AG09319 (cell line): ENCODE measurements at places on chromosomes 6 and 20.

GRCh38 chr6:30213957-30214656, 901 bp upstream of the TRIM26 start:
- no peak for DNase-seq

- no peak for DNase-seq
These were observed 95.2 kb downstream of the EDN1 start for GRCh38 chr6:12385316-12385715.

GRCh38 chr6:27161946-27162603, 85.4 kb upstream of the PRSS16 start:
- DNase-seq, result no peak

- DNase-seq, result no peak
These were observed 29.6 kb downstream of the RNASET2 start for GRCh38 chr6:166926748-166927147.

GRCh38 chr6:88089708-88090107, 42.1 kb downstream of the SPACA1 start:
- no peak for DNase-seq
